Fibroblast of skin of scalp (primary cell): ENCODE measurements at places on chromosomes 1 and 21.

GRCh38 chr1:29172415-29172939, 9.2 kb downstream of the SRSF4 start:
- DNase-seq, result no peak

GRCh38 chr1:175168782-175169181, 23.8 kb downstream of the KIAA0040 start:
- no peak for DNase-seq

- no peak for DNase-seq
Observed at GRCh38 chr1:108208724-108209446, 8.7 kb upstream of the SLC25A24 start.

DNA sequence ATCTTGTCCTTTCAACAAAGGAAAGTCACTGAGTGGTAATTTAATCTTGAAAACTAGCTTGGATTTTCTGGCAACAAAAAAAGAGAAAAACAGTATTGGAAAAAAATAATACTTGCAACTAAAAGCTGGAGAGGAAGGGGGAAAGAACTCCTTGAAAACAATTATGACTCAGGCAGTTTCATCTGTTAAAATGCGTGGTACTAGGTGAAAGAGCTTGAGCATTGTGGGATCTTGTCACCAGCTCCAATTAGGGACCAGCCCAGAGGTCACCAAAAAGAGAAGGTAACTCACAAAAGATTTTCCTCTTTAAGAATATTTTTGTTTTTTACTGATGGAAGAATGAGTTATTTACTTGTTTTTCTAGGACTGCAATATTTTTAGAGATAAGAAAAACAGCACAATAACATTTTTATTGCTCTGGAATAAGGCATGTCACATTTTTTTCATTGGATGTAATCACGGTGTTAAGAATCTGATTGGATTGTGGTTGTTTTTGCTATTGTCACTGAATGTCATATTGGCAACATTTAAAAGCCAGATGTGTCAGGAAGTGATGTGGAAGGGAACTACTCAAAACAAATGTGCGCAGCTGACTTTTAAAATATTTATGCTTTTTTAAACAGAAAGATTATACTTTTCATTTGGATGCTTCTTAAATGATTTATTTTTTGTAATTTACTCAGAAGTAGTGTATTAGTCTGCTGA, 78.5 kb upstream of the ADAMTS5 start:
- DNase-seq, result no peak

DNA sequence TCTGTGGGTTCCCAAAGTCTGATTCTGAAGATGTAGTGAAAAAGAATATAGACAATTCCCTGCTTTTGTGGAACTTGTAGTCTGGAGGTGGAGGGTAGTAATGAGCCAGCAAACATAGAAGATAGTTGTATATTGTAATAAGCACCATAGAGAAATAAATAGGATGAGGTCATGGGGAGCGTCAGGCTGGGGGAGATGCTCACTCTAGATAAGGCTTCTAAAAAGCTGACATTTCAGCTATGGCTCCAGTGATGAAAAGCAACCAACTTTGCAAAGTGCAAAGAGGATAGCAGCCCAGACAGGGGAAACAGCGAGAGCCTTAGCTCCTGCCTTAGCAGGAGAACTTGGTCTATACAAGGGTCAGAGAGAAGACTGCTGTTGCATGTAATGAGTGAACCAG, 98.0 kb upstream of the RALGPS2 start:
- no peak for DNase-seq

- DNase-seq, result no peak
Observed at GRCh38 chr1:24325587-24326449, 6.7 kb downstream of the GRHL3 start.

DNA sequence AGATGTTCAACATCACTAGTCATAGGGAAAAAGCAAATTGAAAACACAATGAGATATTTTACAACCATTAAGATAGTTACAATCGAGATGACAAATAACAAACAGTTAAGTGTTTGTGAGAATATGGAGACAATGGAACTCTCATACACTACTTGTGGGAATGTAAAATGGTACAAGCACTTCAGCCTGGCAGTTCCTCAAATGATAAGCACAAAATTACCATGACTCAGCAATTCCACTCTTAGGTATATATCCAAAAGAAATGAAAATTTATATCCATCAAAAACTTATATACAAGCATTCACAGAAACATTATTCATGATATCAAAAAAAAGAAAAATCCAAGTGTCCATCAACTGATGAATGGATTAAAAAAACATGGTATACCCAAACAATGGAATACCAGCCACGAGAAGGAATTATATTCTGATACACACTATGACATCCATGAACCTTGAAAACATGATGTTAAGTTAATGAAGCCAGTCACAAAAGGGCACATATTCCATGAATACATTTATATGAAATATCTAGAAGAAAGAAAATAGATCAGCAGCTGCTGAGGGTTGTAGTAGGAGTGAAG, 76.4 kb downstream of the EVI5 start:
- no peak for DNase-seq

DNA sequence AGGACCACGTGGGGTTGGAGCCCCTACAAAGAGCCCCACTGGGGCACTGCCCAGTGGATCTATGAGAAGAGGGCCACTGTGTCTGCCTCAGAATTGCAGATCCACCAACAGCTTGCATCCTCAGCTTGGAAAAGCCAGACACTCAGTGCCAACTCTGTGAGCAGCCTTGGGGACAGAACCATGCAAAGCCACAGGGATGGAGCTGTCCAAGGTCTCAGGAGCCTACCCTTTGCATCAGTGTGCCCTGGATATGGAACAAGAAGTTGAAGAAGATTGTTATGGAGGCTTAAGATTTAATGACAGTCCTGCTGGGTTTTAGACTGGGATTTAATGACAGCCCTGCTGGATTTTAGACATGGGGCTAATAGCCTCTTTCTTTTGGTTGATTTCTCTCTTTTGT, 1670.9 kb downstream of the PLA2G4A start:
- peak; percentile 1 for DNase-seq

DNA sequence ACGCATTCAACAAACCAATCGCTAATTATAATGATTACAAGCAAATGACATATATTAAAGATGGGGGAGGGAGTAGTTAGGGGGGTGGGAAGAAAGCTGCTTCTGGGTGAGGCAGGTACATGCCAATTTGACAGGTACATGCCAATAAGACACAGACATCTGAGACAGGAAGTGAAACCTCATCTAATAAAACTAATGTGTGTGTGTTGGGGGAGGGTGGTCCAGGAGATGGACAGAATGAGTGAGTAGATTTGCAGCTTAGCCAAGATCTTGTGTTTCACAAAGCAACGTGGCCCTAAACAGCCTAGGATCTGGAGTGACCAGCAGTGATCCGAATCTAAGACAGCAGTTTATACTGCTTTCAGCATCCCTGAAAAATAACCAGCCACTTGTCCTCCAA, 10.8 kb downstream of the CFAP45 start:
- DNase-seq, result no peak

DNA sequence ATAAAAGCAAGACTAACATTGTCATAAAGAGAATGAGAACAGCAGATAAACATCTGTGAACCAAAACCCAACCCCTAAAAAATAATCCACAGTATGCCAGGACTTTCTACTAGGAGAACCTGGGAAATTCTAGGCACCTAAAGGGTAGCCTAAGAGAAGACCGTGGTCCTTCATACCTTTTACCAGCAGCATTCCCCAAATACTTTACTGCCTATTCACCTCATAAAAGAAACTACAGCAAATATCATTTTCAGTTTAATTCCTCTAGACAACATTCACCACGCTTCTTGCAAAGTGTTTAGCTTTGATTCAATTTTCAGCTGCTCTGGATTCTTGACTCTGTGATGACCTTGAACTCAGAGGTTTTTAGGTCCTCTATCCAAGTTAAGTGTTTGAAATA, 1180.7 kb upstream of the B3GALT2 start:
- DNase-seq, result no peak

DNA sequence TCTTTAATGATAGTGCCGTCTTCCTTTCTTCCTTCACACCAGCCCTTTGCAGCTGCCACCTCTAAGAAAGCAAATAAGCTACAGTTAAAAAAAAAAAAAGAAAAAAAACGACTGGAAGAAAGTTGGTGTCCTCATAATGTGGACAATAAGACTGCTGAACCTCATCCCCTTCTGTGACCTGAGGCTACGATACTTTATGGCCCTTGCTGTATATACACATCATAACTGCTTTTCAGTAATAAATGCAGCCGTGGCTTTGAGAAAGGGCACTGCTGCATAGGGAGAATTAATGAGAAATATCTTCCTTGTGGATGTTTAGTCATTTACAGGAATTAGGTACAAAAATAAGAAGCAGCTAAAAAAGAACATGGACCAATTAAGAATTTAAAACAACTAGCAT, 333.8 kb upstream of the ADGRL2 start:
- DNase-seq, result no peak

DNA sequence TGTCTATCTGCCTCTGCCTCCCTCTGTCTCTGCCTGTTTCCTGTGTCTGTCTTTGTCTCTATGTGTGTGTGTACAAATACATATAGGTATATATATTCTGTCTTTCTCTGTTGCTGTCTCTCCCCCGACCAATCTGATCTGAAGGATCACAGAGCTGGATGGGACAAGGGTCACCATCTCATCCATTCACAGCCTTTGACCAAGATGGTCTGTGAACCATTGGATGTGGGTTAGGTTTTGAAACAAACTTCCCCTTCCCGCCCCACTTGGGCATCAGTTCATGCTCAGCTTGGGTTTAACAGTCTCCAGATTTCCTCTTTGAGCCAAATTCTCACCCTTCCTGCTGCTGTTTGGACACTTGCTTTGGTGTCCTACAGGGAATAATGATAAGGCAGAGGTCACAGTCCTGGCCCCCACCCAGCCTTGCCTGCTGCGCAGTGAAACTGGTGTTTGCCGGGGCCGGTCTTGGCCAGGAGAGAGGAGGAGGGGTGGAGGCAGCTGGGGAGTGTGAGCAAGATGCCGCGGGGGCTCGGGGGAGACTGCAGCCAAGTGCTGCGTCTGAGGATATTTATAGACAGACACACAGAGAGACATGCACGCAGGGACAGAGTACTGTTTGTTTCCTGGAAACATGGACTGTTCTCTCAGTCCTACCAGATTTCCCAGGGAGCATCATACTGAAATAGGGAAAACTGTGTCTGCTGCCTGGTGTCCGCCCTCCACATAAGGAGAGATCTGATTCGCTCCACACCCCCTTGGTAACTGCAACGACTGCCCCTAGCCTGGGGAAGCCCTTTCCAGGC, 27.0 kb upstream of the BTG2 start:
- DNase-seq, result peak; percentile 81

DNA sequence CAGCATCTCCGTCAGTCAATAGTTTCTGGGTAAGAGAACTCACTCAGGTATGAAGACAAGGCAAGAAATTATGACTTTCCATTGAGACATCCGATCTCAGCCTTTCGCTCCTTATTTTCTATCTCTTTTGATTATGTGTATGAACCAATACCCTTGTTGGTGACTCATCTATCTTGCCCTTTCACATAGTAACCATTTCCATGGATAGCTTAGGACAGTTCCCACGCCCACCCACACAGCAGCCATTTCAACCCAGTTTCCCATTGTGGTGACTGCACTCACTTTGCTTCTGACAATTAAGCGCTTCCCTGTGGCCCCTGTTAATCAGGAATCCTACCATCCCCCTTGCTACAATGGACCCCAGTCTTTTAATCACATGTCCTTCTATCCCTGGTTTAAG, 210.6 kb upstream of the ADGRL2 start:
- DNase-seq, result no peak

GRCh38 chr1:157882580-157882979, 41.0 kb upstream of the CD5L start:
- no peak for DNase-seq

DNA sequence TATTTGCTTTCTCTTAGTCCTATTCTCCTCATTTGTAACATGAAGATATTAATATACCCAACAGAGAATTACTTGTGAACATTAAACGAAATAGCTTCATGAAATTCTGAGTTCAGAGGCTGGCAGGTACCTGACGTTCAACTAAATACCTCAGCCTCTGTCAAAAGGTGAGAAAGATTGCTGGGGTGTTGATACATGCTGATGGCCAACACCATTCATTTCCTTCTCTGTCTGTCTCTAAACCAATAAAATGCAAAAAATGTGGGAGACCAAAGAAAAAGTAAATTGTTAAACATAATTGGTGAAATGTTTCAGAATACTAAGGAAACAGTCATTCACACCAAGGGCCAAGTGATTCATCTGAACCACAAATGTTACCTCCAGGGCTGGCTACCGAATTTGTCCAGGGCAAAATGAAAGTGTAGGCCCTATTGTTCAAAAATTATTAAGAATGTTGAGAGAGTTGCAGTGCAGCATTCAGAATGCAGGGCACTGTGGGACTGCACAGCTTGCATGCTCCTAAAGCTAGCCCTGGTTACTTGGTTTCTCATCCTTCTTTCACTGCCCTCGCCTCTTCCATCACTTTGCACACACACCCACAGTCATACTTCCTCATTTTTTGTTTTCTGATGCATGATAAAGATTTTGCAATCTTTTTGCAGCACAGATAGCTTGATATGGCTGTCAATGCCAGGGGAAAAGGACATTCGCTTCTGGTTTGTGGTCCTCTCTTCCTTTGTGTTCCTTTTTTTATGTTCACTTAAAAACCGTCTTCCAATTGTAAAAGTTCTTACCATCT, 414.3 kb upstream of the NR5A2 start:
- DNase-seq, result peak; percentile 31

- no peak for DNase-seq
Observed at GRCh38 chr1:110511436-110511835, 7.5 kb downstream of the KCNA10 start.
